ENCODE measurements at places on chromosomes 7 and 10.

GRCh38 chr10:7121154-7121797 lies 289.6 kb downstream of the SFMBT2 start:
- DNase-seq: peak; percentile 13

GRCh38 chr7:131238347-131238931 lies 89.2 kb upstream of the MKLN1 start:
- DNase-seq: peak; percentile 36

GRCh38 chr7:91892821-91893340 lies 12.4 kb upstream of the MTERF1 start:
- DNase-seq: no peak

DNA sequence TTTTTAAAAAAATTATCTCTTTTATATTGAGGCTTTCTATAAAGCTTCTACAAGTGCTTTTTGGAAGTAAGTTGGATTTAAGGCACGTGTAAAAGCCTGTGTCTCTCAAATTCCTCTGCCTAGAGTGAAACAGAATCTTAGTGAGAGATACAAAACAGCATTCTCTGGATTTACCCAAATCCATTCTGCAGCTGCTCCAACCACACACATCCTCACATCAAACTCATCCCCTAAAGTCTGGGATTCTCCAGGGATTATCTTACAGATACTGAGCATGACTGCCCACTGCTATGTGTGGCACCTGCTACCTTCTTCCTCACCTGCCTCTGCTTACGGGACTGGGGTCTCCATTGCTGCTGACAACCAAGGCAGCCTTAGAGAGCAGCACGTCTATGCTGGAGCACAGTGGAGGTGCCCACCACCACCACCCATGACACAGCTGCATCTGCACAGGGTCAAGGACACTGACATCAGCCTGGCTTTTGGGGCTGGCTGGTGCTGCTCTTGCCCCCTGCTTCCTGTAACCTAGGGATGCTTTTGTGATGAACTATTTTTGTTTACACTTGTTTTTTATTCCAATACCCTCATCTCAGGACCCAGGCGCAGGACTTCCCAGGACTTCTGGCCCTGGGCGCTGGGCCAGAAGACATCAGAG lies 139.2 kb upstream of the NAMPT start:
- DNase-seq: no peak

DNA sequence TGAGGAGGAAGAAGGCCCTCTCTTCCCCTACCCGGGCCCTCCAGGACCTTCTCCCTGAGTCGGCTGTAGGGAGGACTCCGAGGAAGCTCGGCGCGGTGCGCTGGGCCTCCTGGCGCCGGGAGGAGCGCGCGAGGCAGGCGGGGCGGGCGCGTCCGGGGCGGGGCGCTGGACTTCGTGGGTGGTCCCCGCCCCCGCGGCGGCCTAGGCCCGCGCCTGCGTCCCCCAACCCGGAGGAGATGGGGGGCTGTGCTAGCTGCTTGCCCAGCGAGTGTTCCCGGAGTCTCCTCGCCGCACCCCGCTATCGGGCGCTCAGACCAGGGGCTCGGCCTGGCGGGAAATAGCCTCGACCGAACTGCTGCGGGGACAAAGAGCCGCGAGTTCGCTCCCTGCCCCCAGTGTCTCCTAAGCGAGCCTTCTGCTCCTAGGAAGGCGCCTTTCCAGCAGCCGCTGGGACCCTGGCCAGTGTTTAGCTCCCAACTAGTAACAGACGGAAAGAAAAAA lies 19.2 kb upstream of the SMO start:
- peak; percentile 59 for DNase-seq

GRCh38 chr10:17233286-17233991 lies 5.4 kb downstream of the VIM start:
- no peak for DNase-seq

DNA sequence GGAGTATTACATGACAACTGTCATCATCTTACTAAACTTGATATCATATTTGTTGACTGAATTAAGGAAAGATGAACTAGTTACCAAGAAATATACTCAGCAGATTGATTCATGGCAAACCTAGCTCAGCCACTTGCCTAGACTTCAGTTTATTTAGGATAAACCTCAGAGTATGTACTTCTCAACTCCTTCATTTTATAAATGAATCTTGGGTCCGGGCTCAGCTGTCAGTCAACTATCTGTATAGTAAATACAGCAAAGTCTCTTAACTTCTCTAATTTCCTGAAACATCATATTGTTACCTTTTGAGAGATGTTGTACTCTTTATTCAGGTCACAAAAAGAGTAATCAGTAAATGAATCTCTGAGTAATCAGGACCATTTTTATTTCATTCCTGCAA lies 211.0 kb upstream of the KLF14 start:
- no peak for DNase-seq

GRCh38 chr7:106108991-106109390 lies 3.1 kb downstream of the SYPL1 start:
- DNase-seq: no peak

DNA sequence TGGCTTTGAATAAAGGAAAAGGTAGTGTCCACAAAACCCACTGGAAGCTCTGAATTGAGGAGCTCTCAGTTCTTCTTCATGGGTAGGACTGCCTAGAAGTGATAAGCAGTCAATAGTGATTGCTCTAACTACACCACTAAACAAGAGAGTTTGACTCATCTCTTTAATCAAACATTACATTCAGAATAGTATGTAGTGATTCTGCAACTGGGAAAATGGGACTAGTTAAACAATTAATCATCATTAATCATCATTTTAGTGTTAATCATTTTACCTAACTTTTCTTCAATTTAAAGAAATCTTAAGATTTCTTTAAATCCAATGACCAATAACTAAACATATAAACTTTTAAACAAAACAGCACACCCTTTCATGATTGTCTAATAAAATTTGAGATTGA lies 484.0 kb upstream of the FZD8 start:
- no peak for DNase-seq

DNA sequence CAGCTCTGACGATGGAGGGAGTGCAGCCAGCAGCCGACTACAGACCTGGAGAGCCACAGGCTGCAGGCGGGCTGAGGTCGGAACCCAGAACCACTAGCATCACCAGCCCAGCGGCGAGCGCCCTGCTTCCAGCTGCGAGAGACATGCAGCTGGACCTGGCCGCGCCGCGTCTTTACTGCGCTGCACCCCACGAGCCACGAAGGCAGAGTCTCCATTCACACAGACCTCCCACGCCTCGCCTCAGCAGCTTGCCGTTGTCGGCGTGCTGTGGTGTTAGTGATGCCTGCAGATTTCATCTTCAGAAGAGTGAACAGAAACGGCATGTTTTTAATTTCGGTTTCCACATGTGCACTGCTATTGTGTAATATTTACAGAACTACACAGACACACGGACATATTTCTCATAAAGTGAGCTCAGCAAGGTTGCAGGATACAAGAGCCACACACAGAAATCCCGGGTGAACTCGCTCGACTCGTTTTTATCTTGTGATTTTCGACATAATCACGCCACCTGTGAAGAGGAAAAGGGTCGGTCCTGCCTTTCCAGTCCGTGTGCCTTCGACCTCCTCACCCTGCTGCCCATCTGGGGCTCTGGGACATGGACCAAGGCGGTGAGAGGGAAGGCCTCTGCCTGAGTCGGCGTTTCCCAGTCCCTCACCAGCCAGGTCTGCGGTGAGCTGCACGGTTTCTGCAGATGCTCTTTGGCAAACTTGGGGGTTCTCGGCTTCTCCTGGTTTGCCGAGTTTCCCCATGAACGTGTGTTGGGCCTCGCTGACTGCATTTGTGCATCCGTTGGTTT lies 252.2 kb downstream of the ELFN1 start:
- DNase-seq: peak; percentile 37

GRCh38 chr7:2508327-2509215 lies 11.0 kb upstream of the LFNG start:
- no peak for DNase-seq

All from AG08396 (cell line).